CD4-positive, alpha-beta memory T cell (primary cell): ENCODE measurements at places on chromosomes 2 and 18.

- DNase-seq, result no peak
These were observed at the start of gene HNMT for GRCh38 chr2:137964066-137964858. TSS of gene HNMT (plus strand) at chr2:137964473. CDS start at chr2:137964492, 19 bp downstream.

GRCh38 chr18:3525870-3526420 is 76.0 kb downstream of the TGIF1 start:
- peak; percentile 71 for DNase-seq

GRCh38 chr2:22634167-22634566 is 750.8 kb upstream of the KLHL29 start:
- no peak for DNase-seq

- no peak for DNase-seq
These were observed 36.1 kb upstream of the MPPE1 start for GRCh38 chr18:11944252-11944651.

- DNase-seq, result no peak
These were observed 40.5 kb downstream of the REEP1 start for GRCh38 chr2:86296947-86297346.

DNA sequence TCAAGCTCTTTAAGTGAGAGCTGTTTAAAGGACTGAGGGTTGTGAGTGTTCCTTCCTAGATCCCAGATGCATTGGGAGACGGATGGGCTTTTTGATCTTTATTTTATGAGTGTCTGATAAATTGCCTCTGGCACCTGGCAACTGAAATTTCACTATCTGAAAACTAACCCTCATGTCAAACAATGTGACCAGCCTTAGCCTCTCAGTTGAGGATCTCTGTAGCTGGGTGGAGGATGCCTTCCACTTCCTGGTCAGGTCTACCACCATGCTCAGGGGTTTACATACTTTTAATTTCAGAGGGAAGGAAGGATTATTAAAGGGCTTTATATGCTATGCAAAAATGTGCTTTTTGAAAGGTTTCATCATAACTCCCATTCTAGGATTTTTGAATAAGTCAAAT is 70.5 kb upstream of the NT5C1B start:
- DNase-seq, result no peak

GRCh38 chr18:7370375-7370774 is 139.5 kb downstream of the LRRC30 start:
- no peak for DNase-seq

DNA sequence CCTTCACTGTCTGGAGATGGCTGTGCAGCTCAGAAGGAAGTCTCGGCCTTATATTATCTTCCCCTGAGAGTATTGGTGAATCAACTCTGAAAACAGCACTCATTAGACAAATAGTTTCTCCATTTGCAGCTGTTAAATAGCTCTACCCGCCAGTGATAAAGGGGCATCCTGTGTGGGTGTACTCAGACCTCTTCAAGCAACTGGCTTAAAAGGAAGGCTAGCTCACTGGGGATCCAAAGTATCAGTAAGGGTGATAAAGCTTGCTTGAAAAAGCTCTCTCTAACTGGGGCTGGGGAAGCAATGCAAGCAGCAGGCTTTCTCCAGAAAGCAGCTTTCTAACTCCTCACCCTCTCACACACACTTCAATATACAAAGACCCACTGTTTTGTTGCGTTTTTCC is 64.9 kb upstream of the PSMD14 start:
- peak; percentile 16 for DNase-seq

DNA sequence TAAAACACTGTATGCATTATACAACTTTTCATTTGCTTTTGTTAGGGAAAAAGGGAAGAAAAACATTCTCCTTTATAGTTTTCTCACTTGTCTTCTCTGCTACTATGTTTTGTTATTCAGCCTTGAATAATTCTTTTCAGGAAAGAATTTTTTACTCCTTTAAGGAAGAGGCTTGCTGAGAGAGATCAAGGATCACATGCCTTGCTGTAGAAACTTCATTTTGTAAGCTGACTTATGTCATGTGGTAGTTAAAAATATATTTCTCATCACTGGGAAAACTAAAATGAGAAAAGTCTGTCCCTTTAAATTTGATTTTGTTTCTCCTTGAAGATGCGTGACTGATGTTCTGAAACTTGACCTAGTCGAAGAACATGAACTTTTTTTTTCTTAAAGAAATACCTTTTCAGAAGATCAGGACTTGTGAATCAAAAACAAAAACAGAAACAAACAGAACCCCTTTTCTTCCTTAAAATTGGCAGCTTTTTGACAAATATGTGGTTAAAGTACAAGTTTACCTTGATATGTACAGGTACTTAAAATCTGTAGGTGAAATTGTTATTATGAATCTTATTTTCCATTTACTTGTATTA is 145.1 kb downstream of the COMMD1 start:
- no peak for DNase-seq

DNA sequence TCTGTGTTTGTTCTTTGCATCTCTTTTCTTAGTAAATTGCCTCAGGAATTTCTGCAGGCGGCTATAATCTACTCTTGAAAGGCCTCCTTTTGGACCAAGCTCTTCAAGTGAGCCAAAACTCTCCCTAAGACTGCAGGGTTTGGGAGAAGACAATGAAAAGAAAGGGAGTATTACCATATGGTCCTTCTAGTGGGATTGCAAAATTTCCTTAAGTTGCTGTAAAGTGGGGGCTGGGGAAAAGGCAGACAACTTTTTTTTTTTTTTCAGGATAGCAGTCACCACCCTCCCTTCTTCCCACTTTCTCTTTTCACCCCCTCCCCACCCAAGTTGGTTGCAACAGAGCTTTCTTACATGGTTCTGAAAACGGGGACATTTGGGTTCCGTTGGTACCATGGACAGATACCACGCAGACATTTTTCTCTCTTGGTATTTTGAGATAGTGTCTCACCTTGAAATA is 183.7 kb downstream of the FHOD3 start:
- DNase-seq, result no peak
